Large intestine (tissue), 12 donors: ENCODE measurements at places on chromosomes 2 and 18.
A peak's percentile ranks its signal among the peaks of the same experiment; 100 is the strongest.

DNA sequence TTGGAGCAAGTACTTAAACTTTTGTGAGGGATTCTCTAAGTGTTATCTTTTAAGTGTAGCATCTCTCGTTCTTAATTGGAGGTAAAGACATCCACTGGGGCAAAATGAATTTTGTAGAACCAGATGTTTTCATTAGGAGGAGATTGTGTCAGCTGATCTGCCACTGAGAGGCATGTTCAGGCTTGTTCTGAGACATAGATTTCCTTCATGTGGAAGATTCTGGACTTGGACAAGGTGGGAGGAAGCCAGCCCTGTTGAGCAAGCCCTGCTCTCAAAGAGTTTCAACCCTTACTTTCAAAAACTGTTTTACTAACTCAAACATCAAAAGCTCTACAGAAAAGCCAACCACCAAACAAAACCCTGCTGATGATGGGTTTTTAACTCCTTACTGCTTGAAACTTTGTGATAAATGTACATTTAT is 6.5 kb downstream of the MAP4K4 start:
- no peak for DNase-seq

- DNase-seq = peak; percentile 52
Measured at GRCh38 chr2:39379643-39380524, 57.2 kb downstream of the MAP4K3 start.

DNA sequence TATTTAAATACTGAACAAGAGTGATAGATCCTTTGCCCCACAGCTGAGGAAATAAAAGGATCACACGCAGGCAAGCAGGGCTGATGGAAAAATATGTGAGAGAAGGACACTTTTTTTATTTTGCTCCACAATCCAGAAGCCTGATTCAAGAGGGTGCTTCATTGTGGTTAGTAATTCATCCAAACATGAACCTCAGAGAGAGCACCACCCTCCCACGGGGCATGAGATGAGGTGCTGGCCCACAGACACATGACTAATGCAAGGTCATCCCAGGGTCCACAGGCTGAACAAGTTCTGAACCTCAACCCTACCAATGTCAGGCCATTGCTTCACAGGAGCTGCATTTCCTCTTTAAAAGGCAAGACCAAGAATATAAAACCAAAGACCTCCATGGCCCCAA is 239.6 kb downstream of the MREG start:
- DNase-seq = peak; percentile 48

DNA sequence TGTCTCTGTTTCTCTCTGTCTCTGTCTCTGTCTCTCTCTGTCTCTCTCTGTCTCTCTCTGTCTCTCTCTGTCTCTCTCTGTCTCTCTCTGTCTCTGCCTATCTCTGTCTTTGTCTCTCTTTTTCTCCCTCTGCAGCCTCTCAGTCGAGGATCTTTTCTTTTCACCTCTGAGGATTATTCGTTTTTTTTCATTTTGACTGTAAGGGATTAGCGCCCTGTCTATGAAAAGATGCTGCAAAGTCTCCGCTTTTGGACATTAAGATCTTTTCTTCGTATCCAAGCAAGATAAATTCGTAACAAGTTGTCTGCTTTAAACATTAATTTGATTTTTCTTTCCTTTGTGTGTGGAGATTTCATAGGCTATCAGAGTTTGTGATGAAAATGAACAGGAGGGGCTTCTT is 191.2 kb upstream of the TPO start:
- DNase-seq = no peak

GRCh38 chr2:45722477-45722876 is 71.0 kb downstream of the PRKCE start:
- DNase-seq = no peak

- no peak for DNase-seq
Measured at GRCh38 chr2:229296536-229296935, 25.4 kb upstream of the PID1 start.

- no peak for DNase-seq
Measured at GRCh38 chr2:143070704-143071103, 58.5 kb upstream of the ARHGAP15 start.

GRCh38 chr2:37205689-37206341 is 9.5 kb downstream of the CEBPZOS start:
- DNase-seq = no peak

- DNase-seq = no peak
Measured at GRCh38 chr2:26511466-26511865, 33.5 kb upstream of the OTOF start.

DNA sequence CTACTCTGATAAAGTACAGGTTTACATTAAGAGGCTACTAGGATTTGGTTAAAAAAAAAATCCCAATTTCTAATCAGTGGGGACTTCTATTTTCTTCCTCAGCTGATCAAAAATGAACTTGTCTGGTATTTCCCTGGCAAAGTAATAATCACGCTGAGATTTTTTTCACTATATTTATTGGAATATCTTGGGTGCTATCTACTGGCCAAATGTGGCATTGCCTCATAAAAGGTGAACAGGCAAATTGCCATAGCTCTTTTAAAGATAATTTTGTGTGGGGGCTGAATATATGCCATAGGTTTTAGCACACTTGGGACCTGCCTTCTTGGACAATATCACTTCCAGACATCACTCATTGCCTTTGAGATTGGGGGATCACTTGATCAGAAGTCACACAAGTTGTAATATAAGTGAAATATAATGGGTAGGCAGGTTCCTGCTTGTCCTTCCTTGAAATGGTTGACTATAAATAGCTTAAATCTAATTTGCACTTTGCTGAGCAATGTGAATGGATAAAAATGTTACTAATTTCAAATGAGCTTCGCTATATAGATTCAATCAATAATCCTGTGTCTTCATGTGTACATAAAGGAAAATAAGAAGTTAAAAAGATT is 7.0 kb upstream of the NXPH2 start:
- DNase-seq = peak; percentile 19
